Ovary (tissue), 10 donors: ENCODE measurements at places on chromosomes 1 and 21. TPM values are rescaled to one million over a fixed set of nuclear protein-coding genes. Genes with fewer than 3 reads are reported as not detected.

Gene PCP4L1
- 1.7 TPM for total RNA-seq

DNA sequence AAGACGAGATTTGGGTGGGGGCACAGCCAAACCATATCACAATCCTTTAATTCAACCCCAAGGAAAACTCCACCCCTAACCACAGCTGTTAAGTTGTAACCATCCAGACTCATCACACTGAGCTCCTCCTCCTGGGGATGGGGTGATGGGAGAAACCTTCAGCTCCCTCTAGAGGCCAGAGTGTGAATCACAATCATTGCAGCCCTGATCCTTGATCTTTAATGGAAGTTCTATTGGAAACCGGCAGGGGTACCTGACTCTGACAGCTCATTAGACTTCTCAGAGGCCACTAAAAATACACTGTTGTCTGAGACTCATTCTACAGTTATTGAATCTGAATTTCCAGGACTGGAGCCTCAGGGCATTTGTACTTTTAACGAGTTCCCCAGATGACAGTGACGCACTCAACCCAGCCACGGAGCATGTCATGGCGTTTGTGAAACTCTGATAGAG lies 127.2 kb downstream of the IGSF21 start:
- no peak overlapping the region for H3K4me3 ChIP-seq
- H3K4me1 ChIP-seq, result no peaks in the 10 kb centered on the region
- no peak for DNase-seq
- H3K27me3 ChIP-seq, result no peaks in the 10 kb centered on the region
- no peak overlapping the region for H3K27ac ChIP-seq

DNA sequence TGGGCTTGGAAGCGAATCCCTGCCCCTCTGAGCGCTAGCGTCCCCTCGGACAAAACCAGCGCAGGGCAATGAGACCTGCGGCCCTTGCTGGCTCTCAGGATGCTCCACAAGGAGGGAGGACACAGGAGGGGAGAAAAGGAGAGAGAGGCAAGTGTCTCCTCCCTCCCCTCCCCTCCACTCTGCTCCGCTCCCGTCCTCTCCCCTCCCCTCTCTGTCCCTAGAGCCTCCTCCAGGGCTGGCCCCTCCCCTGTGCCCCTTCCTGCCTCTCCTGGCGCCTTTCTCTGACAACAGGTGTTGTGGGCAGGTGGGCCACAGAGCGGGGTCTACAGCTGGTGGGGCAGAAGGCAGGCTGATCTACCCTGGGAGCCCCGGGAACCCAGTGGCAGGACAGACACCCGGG lies 35.2 kb downstream of the TP73 start:
- no peak for DNase-seq
- peaks cover 1% of the 10 kb centered on the region for H3K4me1 ChIP-seq
- no peak overlapping the region for H3K27ac ChIP-seq
- no peaks in the 10 kb centered on the region for H3K27me3 ChIP-seq
- H3K4me3 ChIP-seq, result no peak overlapping the region

GRCh38 chr1:155761736-155762405 lies 73.0 kb downstream of the DAP3 start:
- H3K27ac ChIP-seq, result no peak overlapping the region
- H3K27me3 ChIP-seq, result no peaks in the 10 kb centered on the region
- H3K36me3 ChIP-seq, result no peaks in the 10 kb centered on the region
- no peaks in the 10 kb centered on the region for H3K4me1 ChIP-seq
- no peak overlapping the region for H3K4me3 ChIP-seq

Gene OR2T33
- not detected for total RNA-seq

DNA sequence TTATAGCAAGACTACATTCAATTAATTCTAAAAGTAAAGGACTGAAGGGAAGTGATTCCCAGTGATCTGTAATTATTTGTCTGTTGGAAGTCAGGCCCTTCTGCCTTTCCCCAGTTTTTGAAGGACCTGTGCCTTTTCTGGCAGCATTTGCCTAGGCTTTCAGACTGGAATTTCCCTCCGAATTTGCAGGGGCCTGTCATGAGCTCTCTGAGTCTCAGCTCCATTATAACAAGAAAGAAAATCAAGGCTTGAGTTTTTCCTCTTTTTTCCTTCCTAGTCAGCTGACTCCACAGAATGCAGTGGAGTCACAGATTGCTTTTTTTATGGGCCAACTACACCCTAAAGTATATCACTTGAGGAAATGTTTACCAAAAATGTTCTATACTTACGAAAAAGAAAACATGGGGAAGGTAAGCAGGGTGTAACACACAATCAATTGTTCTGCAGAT lies 1.1 kb downstream of the NR5A2 start:
- H3K4me1 ChIP-seq, result no peaks in the 10 kb centered on the region
- H3K36me3 ChIP-seq, result no peaks in the 10 kb centered on the region
- no peak overlapping the region for H3K4me3 ChIP-seq
- no peaks in the 10 kb centered on the region for H3K27me3 ChIP-seq
- DNase-seq, result no peak

Gene CASQ2
- total RNA-seq, result 1.7 TPM

- H3K4me3 ChIP-seq, result no peak overlapping the region
- H3K36me3 ChIP-seq, result no peaks in the 10 kb centered on the region
- no peaks in the 10 kb centered on the region for H3K27me3 ChIP-seq
- H3K4me1 ChIP-seq, result no peaks in the 10 kb centered on the region
Measured at GRCh38 chr1:47576758-47577115, 138.9 kb downstream of the FOXD2 start.

DNA sequence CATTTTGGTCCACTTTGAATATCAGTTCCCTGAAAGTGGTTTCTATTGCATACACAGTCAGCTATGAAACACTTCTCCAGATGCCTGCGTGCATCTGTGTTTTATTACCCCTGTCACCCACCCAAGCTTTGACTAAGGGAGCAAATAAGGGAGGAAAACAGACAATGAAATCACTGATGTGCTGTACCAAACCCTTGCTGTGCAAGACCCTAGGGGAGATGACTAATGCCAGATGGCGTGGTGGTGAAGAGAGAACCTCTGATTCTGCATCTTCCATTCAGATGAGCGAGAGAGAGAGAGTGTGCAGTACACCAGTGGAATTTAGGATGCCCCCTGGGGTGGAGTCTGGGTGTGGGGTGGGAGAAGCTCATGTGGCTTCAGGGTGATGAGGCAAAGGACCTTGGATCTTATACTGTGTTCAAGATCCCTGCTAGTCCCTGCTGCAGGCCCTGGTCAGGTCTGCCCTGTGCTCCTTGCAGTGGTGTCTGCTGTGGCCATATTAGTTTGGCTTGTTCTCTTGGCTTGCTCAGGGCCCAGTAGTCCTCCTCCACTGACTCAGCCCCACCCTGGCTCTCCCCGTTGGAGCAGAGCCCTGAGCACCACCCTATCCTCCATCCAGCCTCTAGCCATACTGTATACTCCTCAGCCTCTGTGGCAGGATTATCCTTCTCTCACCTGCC lies 18.5 kb downstream of the CLCA1 start:
- no peak for DNase-seq
- H3K36me3 ChIP-seq, result no peaks in the 10 kb centered on the region

Gene FAM3B
- total RNA-seq, result 0.60 TPM

DNA sequence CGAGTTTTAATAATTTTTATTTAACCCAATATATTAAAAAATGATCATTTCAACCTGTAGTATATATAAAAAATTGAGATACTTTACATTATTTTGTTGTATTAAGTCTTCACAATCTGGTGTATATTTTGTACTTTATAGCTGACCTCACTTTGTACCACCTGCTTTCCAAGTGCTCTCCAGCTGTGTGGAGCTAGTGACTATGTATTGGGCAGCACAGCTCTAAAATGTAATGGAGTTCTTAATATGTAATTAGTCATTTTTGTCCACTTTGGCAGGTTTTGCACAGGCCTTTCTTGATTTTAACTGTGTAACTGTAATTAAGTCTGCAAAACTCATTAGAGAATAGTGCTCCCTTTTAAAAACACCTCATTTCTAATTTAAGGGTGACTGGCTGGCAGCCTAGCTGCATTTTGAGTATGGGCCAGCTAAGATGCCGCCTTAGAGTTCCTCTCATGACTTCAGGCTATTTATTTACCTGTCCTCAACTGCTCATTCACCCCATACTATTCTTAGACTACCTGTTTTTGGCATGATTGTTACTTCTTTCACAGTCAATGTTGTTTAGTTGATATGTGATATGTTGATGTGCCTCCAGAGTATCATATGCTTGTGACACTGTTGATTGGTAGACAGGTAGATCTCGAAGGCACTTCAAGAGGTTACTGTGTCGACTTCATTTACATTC lies 43.2 kb downstream of the ZYG11B start:
- H3K27ac ChIP-seq, result no peak overlapping the region
- no peaks in the 10 kb centered on the region for H3K4me1 ChIP-seq
- no peaks in the 10 kb centered on the region for H3K36me3 ChIP-seq
- no peak for DNase-seq
- no peaks in the 10 kb centered on the region for H3K27me3 ChIP-seq

Gene ADARB1
- total RNA-seq, result 13.0 TPM

DNA sequence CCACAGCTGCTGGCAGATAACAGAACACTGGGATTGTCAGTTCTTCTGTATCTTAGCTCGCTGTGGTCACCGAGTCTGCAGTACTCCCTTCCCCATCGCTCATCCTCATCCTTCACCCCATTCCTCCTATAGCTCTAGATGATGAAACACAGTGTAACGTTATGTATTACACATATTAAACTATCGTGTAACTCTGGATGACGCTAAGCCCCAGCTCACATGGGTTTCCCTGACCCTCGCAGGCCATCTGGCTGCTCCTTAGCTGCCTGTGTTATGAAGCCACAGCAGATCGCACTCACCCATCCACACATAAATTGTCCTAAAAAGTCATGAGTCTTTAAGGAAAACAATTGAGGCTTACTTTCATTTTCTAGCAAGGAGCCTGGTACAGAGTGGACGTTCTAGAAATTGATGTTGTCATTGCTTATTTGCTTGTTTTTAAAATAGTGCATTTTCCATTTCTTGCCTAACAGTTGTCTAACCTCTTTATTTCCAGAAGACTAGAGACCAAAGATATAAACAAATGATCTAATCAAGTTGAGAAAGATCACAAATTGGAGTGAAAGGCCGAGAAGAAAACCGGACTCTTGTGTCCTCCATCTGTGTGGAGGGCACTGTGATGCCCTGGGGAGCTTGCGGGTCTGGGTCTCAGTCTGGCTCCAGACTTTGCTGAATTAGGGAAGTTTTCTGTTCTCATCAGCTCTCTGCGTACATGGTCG lies 24.3 kb upstream of the PCP4 start:
- no peaks in the 10 kb centered on the region for H3K36me3 ChIP-seq
- H3K27ac ChIP-seq, result no peak overlapping the region
- no peak overlapping the region for H3K4me3 ChIP-seq
- no peaks in the 10 kb centered on the region for H3K4me1 ChIP-seq

Gene TMOD4
- total RNA-seq, result not detected

GRCh38 chr1:223137455-223138085 lies 5.5 kb downstream of the TLR5 start:
- no peaks in the 10 kb centered on the region for H3K27me3 ChIP-seq
- H3K36me3 ChIP-seq, result no peaks in the 10 kb centered on the region
- H3K4me3 ChIP-seq, result no peak overlapping the region
- H3K4me1 ChIP-seq, result peaks cover 13% of the 10 kb centered on the region

Gene KCNT2
- 26.4 TPM for total RNA-seq

DNA sequence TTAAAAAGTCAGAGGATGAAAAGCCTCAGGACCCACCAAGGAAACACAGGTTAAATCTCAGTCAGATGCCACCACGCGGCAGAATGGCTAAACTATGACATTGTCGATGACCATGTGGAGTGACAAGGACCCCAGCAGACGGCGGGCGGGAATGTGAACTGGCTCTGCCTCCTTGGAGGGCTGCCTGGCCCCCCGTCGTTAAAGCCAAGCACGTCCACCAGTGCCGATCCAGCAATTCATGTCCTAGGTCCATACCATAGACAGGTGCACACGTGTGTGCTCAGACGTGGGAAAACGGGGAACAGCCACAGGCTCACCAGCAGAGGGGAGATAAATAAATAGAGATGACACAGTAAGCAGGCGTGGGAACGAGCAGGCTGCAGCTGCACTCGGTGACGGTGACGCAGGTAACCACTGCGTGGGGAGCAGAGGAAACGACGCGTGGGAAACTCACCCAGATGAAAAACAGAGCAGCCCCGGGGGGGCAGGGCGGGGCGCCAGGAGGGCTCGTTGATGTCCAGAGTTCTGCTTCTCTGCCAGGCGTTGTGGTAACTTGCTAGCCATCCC lies 28.3 kb upstream of the PCBP3 start:
- no peak overlapping the region for H3K4me3 ChIP-seq
- H3K27ac ChIP-seq, result no peak overlapping the region
- no peaks in the 10 kb centered on the region for H3K27me3 ChIP-seq
- no peaks in the 10 kb centered on the region for H3K36me3 ChIP-seq
- no peaks in the 10 kb centered on the region for H3K4me1 ChIP-seq
- no peak for DNase-seq

Gene SMIM12
- total RNA-seq, result 22.9 TPM

- H3K27ac ChIP-seq, result peak overlapping the region; percentile 97
- peak; percentile 88 for DNase-seq
- H3K4me1 ChIP-seq, result peaks cover 3% of the 10 kb centered on the region
- peak overlapping the region; percentile 92 for H3K4me3 ChIP-seq
- no peaks in the 10 kb centered on the region for H3K36me3 ChIP-seq
Measured at GRCh38 chr1:37945743-37946702, 830 bp downstream of the INPP5B start.

Gene KCNAB2
- 8.4 TPM for total RNA-seq

Gene UTS2
- not detected for total RNA-seq

- H3K27me3 ChIP-seq, result no peaks in the 10 kb centered on the region
- no peaks in the 10 kb centered on the region for H3K4me1 ChIP-seq
- no peaks in the 10 kb centered on the region for H3K36me3 ChIP-seq
- DNase-seq, result no peak
- no peak overlapping the region for H3K4me3 ChIP-seq
- no peak overlapping the region for H3K27ac ChIP-seq
Measured at GRCh38 chr1:214632091-214632490, 29.1 kb downstream of the CENPF start.

DNA sequence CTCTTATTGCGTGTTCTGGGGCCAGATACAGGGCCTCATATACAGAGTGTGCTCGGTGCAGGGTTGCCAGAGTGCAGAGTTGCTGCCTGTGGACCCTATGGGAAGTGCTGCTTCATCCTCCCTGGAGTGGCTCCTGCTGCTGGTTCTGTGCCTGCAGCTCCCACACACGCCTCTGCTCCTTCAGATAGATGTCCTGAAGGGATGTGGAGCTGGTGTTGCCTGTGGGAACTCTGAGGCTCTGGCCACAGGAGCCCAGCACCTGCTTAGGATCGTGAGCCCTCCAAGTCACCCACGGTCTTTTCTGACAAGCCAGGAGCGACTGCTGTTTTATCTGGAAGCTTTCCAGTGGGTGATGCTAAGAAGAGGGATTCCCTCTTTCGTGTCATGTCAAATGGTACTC lies 120.5 kb downstream of the CAMTA1 start:
- no peaks in the 10 kb centered on the region for H3K27me3 ChIP-seq
- peaks cover 11% of the 10 kb centered on the region for H3K4me1 ChIP-seq
- DNase-seq, result no peak

DNA sequence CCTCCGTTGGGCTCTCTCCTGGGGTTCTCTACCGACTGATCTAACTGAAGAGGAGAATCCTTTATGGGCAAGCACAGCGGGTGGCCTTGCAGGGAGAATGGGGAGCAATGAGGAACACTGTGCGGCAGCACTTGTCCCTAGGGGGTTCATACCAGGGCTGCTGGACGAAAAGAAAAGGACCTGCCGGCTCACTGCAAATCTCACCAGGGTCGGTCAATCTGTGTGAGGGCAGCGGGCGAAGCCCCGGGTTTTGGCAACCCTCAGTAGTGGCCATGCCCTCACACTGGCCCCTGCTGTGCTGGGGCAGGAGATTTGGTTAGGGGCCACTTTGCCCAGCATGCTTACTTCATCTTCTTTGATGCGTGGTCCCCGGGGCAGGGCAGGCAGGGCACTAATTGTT lies 5.9 kb downstream of the LHX9 start:
- DNase-seq, result no peak
- peaks cover 3% of the 10 kb centered on the region for H3K4me1 ChIP-seq
